ENCODE measurements at places on chromosomes 12 and 14.

- no peak overlapping the region for H3K4me3 ChIP-seq
- H3K36me3 ChIP-seq: peaks cover 7% of the 10 kb centered on the region
- H3K4me1 ChIP-seq: peaks cover 30% of the 10 kb centered on the region
Observed at GRCh38 chr14:67595392-67595791, 4.7 kb downstream of the PIGH start.

GRCh38 chr14:73788317-73788598 lies 63.4 kb upstream of the PTGR2 start:
- no peak for DNase-seq
- no peak overlapping the region for H3K4me3 ChIP-seq
- H3K27ac ChIP-seq: no peak overlapping the region
- no peaks in the 10 kb centered on the region for H3K36me3 ChIP-seq
- peaks cover 79% of the 10 kb centered on the region for H3K4me1 ChIP-seq

DNA sequence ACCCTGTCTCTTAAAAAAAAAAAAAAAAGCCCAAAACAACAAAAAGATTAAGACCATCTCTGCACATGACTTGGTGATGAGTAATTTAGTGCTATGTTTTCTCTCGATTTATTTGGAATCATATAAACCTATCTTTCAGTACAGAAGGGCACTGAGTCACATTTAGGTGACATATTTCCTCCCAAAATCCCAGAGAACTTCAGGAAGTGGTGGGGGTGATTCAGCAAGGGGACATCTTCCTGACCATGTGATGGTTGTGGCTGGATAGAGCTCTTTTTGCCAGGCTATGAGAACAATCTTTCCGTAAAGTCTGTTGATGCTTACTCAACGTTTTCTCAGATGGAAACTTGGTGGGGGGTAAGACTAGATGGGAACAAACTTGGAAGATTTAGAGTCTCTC lies 50.0 kb downstream of the PPFIBP1 start:
- no peak overlapping the region for H3K27ac ChIP-seq
- H3K27me3 ChIP-seq: no peaks in the 10 kb centered on the region
- no peak overlapping the region for H3K4me3 ChIP-seq
- DNase-seq: no peak
- H3K36me3 ChIP-seq: no peaks in the 10 kb centered on the region
- H3K4me1 ChIP-seq: peaks cover 5% of the 10 kb centered on the region

- H3K4me1 ChIP-seq: peaks cover 20% of the 10 kb centered on the region
- H3K27ac ChIP-seq: no peak overlapping the region
- DNase-seq: no peak
- H3K4me3 ChIP-seq: no peak overlapping the region
- no peaks in the 10 kb centered on the region for H3K27me3 ChIP-seq
Observed at GRCh38 chr14:35286707-35287106, 5.5 kb upstream of the PSMA6 start.

DNA sequence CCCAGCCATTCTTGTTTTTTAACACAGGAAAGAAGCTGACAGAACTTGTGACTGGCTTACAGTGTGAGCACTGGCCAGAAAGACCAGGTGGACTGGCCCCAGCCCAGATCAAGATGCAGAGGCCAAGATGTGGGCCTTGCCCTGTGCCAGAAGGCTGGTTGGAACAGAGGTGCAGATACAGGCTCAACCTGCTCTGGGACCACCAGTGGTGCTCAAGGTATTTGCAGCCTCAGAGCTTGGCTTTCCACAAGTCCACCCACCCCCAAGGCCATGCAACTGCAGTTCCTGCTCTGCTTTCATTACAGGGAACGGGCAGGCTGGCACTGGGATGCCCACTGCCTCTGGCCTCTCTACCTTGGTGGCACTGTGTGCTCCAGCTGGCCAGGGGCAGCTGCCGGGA lies 23.3 kb downstream of the ZFC3H1 start:
- peaks cover 10% of the 10 kb centered on the region for H3K36me3 ChIP-seq
- H3K4me1 ChIP-seq: no peaks in the 10 kb centered on the region
- no peak overlapping the region for H3K27ac ChIP-seq
- no peak for DNase-seq

- H3K27ac ChIP-seq: no peak overlapping the region
- H3K27me3 ChIP-seq: peaks cover 2% of the 10 kb centered on the region
- no peaks in the 10 kb centered on the region for H3K36me3 ChIP-seq
- DNase-seq: no peak
Observed at GRCh38 chr12:65511134-65511834, 232.8 kb downstream of the MSRB3 start.

- no peak for DNase-seq
- no peaks in the 10 kb centered on the region for H3K36me3 ChIP-seq
- no peaks in the 10 kb centered on the region for H3K4me1 ChIP-seq
- H3K27ac ChIP-seq: no peak overlapping the region
- no peaks in the 10 kb centered on the region for H3K27me3 ChIP-seq
Observed at GRCh38 chr12:126095748-126096510, 1030.7 kb downstream of the AACS start.

DNA sequence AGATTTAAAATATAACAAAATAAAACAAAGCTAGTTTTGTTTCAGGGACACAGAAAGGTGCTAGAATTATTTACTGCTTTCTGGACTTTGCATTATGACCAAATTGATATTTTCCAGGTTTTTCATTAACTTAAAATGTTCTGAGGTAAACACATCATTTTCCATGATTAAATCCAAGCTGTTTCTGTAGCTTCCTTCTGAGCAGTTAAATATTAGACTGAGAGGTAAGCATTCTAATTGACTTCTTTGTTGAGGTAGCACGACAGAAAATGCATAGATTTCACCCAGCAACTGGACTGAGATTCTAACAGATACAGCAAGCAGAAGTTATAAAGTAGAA lies 98.3 kb downstream of the BMP4 start:
- H3K27ac ChIP-seq: peak overlapping the region; percentile 72
- DNase-seq: peak; percentile 37
- no peaks in the 10 kb centered on the region for H3K36me3 ChIP-seq
- no peak overlapping the region for H3K4me3 ChIP-seq

- no peaks in the 10 kb centered on the region for H3K27me3 ChIP-seq
- H3K36me3 ChIP-seq: no peaks in the 10 kb centered on the region
- no peak for DNase-seq
- H3K4me3 ChIP-seq: no peak overlapping the region
- no peaks in the 10 kb centered on the region for H3K4me1 ChIP-seq
Observed at GRCh38 chr12:77131977-77132490, 66.7 kb upstream of the E2F7 start.

DNA sequence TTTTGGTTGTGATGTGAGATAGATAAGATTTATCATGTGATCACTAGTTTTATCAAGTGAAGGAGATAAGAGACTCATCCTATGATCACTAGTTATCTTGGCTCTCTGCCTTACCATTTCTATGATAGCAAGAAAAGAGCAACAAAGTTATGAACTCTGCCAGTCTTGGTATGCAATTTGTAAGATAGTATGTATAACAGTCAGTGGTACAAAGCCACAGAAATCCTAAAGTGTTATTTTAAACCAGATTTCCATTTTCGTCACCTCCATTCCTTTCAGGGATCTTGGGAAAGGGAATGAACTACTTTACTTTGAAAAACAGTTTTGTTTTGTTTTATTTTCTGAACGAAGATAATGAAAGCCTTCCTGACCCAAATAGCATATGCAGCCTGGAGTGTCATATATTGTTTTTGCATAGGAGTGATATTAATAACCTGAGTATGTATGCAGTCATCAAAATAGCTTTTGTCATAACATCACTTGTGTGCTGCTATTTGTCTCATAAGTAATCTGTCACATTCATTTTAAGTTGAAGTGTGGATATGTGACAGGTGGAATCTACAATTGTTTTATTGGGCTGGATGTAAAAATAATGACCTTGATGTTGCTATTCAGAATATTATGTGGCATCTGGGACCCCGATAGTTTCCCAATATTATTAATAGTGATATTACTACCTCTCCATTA lies 35.0 kb downstream of the FLRT2 start:
- H3K27ac ChIP-seq: no peak overlapping the region
- H3K4me1 ChIP-seq: no peaks in the 10 kb centered on the region
- no peak overlapping the region for H3K4me3 ChIP-seq
- no peak for DNase-seq
- H3K36me3 ChIP-seq: no peaks in the 10 kb centered on the region

DNA sequence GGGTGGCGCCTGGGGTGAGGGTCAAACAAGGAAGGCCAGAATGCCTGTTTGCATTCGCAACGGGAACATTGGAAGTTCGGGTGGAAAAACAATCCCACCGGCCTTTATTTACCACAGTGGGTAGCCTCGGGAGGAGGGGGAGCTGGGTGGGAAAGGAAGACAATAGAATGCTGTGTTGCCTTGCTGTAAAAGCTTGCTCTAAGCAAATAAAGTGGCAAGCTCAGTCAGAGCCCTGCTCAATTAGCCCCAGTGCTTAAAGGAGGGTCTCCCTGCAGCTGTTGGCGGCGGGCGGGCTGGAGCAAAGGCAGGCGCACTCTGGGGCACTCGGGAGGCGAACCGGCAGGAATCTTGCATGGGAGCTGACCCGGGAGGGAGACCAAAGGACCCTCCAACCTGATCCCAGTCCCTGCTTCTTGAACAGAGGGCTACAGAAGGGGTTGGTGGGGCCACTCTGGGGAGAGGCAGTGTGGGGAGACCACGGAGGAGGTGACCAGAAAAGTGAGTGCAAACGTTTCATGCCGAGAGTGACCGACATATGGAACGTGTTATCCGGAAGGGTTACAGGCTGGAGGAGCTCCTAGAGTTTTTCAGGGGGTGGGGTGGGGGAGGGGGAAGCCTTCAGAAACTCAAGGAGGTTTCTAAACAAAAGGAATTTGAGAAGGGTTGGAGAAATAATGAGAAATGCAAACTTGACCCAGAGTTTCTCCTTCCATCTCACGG lies 48.5 kb downstream of the NTF3 start:
- DNase-seq: no peak
- no peaks in the 10 kb centered on the region for H3K27me3 ChIP-seq
- H3K4me1 ChIP-seq: no peaks in the 10 kb centered on the region
- no peak overlapping the region for H3K4me3 ChIP-seq
- H3K36me3 ChIP-seq: no peaks in the 10 kb centered on the region

DNA sequence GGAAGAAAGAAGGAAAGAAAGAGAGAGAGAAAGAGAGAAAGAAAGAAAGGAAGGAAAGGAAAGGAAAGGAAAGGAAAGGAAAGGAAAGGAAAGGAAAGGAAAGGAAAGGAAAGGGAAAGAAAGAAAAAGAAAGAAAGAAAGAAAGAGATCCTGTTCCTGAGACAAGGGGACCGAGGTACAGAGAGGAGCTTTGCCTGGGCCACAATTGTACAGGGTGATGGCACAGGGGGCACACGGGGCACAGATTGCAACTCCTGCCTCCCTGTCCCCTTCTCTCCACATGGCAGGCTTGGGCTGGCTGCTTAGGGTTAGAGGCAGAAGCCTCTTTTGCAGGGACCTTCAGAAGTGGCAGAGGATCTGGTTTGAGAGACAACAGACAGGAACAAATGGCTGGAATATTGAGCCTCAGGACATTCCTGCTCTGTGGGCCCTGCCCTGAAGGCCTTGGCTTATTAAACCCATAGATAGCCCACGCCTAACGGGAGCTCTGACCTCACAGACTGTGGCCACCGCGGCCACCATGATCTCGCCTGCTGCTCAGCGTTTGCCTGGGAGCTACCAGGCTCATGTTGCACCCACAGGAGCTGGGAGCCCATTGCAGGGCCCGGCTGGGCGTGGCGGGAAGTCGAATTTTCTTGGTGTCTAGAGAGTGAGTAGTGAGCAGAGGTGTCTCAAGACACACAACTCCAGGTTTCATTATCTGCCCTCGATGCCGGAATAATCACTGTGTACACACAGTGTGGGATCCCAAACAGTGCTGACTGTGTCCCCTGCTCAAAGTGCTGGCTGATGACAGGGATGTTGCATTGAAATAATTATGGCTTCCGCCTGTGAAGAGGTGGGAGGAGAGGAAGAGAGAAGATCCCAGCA lies 147.9 kb upstream of the NCOR2 start:
- DNase-seq: no peak
- peaks cover 2% of the 10 kb centered on the region for H3K27me3 ChIP-seq
- H3K27ac ChIP-seq: no peak overlapping the region
- H3K36me3 ChIP-seq: no peaks in the 10 kb centered on the region
- H3K4me3 ChIP-seq: no peak overlapping the region

GRCh38 chr12:51941011-51941581 lies 10.4 kb upstream of the ACVR1B start:
- H3K27ac ChIP-seq: no peak overlapping the region
- no peaks in the 10 kb centered on the region for H3K36me3 ChIP-seq
- H3K4me3 ChIP-seq: no peak overlapping the region
- peaks cover 15% of the 10 kb centered on the region for H3K4me1 ChIP-seq

GRCh38 chr14:101233021-101233366 lies 328.3 kb upstream of the DIO3 start:
- peaks cover 52% of the 10 kb centered on the region for H3K4me1 ChIP-seq
- H3K4me3 ChIP-seq: no peak overlapping the region
- no peak overlapping the region for H3K27ac ChIP-seq
- no peak for DNase-seq

GRCh38 chr14:42192738-42193653 lies 586.3 kb downstream of the LRFN5 start:
- H3K4me3 ChIP-seq: no peak overlapping the region
- DNase-seq: no peak
- H3K27ac ChIP-seq: no peak overlapping the region
- no peaks in the 10 kb centered on the region for H3K27me3 ChIP-seq
- H3K36me3 ChIP-seq: no peaks in the 10 kb centered on the region
- no peaks in the 10 kb centered on the region for H3K4me1 ChIP-seq

DNA sequence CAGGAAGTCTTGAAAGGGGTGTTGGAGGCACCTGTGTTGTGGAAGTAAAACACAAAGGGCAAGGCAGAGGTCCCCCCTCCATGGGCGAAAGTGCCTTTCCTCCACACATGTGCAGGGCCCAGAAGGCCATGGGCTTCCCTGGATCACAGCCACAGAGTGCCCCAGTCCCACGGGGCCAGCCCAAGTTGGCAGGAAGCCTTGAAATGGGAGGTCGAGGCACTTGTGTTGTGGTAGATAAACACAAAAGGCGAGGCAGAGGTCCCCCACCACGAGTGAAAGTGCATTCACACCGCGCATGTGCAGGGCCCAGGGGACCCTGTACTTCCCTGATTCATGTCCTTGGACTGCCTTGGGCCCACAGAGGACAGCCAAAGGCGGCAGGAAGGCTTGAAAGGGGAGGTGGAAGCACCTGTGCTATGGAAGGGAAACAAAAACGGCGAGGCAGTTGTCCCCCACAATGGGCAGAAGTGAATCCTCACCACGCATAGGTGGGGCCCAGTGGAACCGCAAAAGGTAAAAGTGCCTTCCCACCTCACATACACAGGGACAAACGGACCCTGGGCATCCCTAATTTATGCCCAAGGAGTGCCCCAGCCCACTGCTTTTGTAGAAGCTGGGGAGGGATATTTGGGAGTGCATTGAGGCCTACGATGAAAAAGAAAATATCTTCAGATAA lies 585.4 kb downstream of the ALG10 start:
- no peak for DNase-seq
- no peaks in the 10 kb centered on the region for H3K27me3 ChIP-seq
- H3K36me3 ChIP-seq: no peaks in the 10 kb centered on the region

Measured in HepG2 (cell line).